ENCODE measurements at places on chromosomes 5 and 9.

GRCh38 chr5:60131504-60131903 is 238.0 kb upstream of the PDE4D start:
- DNase-seq, result no peak

- DNase-seq, result no peak
Observed at GRCh38 chr9:5789489-5789888, 43.4 kb downstream of the ERMP1 start.

DNA sequence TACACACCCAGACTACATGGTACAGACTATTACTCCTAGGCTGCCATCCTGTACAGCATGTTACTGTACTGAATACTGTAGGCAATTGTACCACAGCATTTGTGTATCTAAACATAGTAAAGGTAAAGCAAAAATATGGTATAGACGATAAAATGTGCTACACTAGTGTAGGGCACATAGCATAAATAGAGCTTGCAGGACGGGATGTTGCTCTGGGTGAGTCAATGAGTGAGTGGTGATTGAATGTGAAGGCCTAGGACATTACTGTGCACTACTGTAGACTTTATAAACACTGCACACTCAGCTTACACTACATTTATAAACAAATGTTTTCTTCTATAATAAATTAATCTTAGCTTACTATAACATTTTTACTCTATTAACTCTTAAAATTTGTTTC is 25.6 kb downstream of the ANKRD55 start:
- no peak for DNase-seq

DNA sequence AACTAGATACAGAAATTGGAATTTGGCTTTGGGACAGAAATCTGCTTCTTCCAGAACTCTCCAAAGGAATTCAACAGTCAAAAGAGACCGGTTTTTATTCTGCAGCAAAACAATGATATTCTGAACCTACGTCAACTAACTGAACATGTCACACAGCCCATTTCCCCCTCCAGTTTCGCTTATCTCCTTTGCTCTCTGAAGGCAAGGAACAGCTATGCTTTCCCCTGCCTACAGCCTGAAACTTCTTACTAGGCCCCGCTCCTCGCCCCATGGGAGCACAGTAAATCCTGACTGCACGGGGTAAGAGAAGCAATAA is 488 bp downstream of the SKIC3 start:
- no peak for DNase-seq

- no peak for DNase-seq
Observed at GRCh38 chr5:154421868-154422267, 23.9 kb upstream of the SAP30L start.

DNA sequence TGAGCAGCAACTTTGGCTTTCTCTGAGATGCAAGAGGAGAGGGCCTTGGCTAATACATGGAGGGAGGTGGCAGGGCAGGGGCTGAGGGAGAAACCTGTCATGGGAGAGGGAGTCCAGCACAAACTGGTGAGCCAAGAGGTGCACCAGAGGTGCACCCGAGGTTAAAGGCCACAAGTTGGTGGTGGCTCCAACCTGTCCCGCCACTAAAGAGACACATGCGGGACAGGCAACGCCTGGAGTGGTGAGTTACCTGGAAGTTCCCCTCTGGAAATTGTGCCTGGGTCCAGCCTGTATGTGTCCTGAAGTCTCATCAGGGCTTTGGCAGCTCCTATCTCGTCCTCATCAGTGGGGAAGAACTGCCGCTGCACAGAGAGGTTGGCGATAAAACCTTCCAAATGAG is 14.0 kb downstream of the P4HA2 start:
- no peak for DNase-seq

DNA sequence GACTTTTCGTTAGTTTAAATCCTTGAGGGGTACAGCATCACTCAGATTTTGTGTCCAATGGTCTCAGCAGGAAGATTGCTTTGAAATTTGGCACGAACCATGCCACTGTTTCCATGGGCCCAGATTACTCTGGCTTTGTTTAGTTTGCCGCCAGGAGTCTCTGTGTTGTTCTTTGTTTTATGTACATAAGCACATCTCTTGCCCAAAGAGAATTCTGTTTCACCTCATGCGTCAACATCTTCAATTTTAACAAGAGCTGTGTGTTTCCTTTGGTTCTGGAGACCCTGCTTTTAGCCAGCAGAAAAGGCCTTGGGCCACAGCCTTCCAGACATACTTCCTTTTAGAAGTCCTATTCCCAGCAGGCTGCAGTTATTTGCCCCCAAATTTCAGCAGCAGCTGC is 62.4 kb downstream of the TNPO1 start:
- no peak for DNase-seq

DNA sequence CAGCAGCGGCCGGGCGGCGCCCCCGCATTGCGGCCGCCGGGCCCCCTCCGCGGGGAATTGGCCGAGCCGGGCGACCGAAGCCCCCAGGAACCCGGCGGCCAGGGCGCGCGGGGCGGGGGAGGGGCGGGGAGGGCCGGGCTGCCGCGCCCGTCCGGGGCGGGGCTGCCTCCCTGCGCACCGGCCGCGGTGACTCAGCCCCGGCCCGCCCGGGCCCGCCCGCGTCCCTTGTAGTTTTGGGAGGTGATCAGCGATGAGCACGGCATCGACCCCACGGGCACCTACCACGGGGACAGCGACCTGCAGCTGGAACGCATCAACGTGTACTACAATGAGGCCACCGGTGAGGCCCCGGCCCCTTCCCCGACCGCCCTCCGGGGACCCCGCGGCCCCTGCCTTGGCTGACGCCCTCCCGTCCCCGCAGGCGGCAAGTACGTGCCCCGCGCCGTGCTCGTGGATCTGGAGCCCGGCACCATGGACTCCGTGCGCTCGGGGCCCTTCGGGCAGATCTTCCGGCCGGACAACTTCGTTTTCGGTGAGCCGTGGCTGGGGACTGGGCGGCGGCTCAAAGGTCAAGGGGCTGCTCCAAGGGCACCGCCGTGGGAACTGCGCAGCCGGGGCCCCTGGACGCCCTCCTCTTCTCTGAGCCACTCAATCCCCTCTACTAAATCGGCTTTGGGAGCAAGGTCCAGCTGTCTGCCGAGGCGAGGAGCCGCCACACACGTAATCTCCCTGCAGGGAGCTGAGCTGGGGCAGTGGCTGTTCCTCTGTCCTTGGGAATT is 592 bp downstream of the TUBB4B start:
- peak; percentile 48 for DNase-seq

DNA sequence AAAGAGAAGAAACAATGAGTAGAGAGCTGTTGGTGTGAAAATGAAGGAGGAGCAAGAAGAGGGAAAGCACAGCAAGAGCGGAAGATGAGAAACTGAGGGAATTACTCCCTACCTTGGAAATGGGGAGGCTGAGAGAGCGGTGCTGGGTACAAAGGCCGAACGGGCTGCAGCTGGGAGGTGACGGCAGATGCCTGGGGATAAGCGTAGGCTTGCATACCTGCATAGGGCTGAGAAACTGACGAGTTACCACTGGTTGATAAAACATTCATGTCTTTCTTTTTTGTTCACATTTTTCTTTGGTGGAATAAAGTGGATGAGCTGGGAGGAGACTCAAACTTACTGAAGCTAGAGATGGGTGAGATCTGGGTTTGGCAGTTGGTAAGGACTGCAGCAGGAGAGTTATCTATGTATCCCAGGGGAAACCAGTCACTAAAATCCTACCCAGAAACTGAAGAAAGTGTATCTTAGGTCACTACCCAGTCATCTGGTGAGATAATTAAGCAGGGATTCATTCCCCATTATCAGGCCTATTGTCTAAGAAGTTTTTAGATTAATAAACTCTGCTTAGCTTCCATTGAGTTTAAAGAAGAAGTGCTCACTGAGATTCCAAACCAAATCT is 34.8 kb downstream of the FKBP15 start:
- DNase-seq, result no peak

DNA sequence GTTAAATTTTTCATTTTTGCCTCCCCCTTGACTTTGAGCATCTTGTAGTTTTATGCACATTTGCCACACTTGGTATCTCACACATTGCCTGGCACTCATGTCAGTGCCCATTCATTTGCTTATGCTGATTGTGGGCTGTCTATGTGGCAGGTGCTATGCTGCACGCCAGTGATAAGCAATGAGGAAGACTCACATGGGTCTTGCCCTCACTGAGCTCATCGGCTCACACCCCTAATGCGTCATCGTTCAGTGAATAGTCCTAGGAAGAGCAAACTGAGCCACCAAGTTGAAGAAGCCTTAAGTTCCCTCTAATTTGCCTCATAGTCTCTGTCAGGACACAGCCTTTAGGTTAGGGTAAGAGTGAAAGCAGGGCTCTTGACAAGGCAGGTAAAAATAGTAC is 209.4 kb upstream of the IL12B start:
- no peak for DNase-seq

Measured in fibroblast of skin of abdomen (primary cell).